ENCODE measurements at places on chromosomes 1 and 21.
A peak's percentile ranks its signal among the peaks of the same experiment; 100 is the strongest.

- DNase-seq: peak; percentile 76
Observed at GRCh38 chr1:7704214-7705047, 66.7 kb upstream of the VAMP3 start.

DNA sequence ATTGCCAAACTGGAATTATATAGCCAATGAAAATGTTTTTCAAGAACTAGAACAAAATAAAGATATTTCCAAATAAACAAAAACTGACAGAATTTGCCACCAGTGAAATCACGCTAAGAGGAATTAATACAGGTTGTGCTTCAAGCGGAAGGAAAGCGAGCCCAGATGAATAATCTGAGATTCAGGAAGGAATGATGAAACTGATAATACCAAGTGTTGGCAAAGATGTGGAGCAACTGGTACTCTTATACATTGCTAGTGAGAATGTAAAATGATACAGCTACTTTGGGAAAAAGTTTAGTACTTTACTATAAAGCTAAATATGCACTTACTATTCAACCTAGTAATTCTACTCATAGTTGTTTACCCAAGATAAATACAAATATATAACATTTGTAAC is 30.8 kb upstream of the GUCA2B start:
- no peak for DNase-seq

GRCh38 chr1:41618066-41618825 is 133.8 kb upstream of the EDN2 start:
- no peak for DNase-seq

- DNase-seq: no peak
Observed at GRCh38 chr1:225522588-225523262, 94.9 kb upstream of the LBR start.

DNA sequence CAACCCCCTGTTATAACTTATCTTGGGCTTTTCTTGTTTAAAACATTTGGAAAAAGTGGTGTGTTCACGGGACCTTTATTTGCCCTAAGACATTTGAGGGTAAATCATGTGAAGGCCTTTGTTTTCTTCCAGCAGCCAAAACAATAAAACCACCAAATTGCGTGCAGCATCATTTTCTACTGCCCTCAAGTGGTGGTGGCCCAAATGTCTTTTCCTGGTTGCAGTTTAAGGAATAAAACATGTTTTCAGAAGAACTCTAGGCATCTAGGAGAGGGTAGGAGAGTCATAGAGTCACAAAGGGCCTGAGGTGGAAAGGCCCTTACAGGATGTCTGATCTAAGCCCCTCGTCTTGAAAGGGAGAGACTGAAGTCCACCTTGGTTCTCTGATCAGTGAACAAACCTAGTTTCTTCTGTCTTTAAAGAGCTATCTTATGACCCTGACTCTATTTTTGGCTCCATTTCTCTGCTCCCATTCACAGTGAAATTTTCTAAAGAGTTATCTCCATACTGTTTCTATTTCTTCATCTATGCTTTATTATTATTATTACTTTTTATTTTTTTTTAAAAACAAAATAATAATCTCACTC is 16.0 kb upstream of the EPS15 start:
- DNase-seq: no peak

GRCh38 chr1:165647517-165647916 is 16.5 kb downstream of the MGST3 start:
- no peak for DNase-seq

DNA sequence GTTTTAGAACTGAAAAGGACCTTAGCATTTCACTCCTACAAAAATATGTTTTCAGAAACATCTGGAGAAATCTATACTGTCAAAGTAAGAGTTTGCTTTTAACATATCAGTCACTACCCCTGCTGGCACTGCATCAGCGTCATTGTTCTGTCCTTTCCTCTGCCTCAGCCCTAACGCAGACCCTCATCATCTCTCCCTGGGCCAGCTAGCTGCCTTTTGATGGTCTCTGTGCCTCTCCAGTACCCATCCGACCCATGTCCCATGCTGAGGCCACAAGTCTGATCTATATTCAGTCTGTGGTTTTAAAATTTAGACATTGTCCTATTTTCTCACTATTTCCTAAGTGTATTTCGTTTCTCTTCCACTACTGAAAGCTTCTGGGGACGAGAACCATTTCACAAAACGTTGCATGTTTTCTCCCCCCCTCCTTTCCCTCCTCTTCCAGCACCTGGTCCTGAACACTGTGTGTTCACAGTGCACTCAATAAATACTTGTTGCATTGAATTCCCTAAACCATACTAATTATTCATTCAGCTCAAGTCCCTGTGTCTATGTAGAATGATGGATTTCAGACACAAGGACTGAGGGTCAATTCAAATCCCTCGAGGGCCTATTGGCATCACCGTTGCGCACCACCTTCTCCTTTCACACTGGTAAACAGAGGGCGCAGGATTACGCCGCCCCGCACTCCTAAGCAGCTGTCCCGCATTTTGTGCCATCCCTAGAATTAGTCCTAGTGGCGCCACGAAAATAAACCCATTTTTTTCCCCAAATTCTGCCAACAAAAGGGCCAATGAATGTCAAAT is 53.4 kb downstream of the CD2 start:
- DNase-seq: no peak

DNA sequence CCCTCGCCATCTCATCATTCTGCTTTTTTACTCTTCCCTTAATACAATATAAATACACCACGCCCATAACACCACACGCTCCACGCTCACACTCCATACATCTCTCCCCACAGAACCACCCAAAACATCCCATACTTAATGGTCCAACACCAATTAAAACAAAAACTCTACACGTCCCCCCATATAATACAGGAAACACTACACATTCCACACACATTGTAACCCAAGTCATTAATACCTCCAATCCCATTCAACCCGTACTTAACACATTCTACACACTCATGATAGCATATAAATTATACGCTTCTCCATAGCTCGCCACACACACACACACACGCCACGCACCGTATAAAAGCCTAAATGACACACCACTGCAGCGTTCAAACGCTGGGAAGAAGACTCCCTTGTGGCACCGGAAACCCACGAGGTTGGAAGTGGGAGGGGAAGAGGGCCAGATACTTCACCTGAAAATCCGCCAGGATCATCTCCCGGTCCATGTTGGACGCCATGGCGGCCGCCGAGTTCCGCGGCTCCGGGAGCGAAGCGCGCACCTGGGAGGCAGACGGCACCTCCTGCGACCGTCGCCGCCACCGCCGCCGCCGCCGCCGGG is 659 bp downstream of the FAF1 start:
- DNase-seq: no peak

GRCh38 chr1:246566813-246567645 is 773 bp downstream of the CNST start:
- DNase-seq: peak; percentile 13
